Right renal cortex interstitium (tissue), 3 donors: ENCODE measurements at places on chromosomes 3 and 15. TPM values are rescaled to one million over a fixed set of nuclear protein-coding genes. Genes with fewer than 3 reads are reported as not detected.
A peak's percentile ranks its signal among the peaks of the same experiment; 100 is the strongest.

DNA sequence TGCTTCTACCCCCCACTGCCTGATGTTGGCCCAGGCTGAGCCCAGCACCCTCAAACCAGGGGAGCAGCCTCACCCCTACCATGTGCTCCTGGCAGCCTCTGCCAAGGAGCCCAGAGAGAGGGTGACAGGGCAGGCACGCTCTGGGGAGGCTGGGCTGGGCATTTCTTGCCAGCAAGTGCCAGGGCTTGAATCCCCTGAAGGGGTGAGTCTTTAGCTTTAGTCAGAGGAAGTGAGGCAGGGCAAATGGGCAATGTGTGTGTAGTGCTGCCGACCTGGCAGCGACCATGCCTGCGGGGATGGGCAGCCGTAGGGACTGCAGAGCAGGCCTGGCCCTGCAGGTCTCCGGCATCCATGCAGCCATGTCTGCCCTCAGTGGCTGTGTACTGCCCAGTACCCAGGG, 18.1 kb downstream of the DUSP7 start:
- no peak for DNase-seq

DNA sequence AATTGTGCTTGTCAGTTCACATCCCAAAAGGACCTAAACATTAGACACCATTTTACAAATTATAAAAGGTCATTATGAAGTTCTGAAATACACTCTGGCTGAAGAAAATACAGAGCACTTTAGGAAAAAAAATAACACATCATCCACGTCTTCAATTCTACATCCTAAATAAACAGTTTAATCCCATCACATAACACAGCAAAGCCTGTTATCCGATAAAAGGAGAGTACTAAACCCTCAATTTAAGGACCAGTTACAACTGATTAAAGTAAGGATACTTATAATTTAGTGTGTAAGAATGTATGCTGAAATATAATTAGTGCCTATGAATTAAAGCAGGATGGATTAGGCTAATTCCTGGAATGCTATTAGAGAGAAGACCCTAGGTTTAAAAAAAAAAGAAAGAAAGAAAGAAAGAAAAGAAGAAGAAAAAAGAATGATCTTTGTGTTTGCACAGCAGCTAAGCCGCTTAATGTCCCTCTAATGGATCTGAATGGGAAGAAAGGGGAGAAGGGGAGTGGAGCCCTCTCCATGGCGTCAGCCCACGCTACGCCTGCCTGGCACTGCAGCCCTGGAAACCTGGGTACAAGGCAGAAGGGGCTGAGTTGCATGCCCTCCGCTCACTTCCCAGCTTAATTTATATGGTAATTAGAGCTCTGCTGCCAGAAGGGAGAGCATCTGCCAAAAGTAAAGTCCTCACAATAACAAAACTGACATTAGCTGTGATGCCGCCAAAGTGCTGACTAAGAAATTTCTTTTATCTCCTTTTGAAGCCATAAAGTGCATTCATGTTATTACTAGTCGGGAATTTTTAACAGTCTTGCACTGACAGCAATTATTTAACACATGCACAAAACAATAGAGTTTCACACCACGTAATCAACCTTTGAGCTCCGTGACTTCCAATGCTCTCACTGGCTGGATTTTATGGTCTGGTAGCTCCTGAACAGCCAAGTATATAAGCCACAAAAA, 90.0 kb downstream of the FSIP1 start:
- peak; percentile 39 for DNase-seq

DNA sequence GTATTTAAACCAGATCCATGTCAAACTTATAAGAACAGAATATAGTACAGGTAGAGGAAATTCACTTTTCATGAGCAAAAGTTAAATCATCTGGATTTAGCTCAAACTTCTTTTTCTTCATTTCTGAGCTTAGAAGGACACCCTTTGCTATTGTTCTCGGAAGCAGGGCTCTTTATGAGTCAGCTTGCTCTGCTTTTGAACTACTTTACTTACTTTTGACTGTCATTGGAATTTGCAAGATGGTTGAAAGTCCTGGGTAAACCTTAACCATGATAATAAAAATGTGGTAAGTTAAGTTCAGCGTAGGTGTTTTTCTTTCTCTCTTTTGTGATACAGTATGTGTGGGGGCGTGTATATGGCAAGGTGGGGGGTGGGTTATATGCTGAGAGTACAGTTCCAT, 312.7 kb upstream of the DPH6 start:
- no peak for DNase-seq

Gene DAZL
- not detected for polyA plus RNA-seq

GRCh38 chr15:81133782-81134461, at the start of gene CFAP161:
Gene CFAP161 (plus strand): TSS chr15:81134270. CDS start chr15:81134330, 60 bp downstream.
- DNase-seq: peak; percentile 25

DNA sequence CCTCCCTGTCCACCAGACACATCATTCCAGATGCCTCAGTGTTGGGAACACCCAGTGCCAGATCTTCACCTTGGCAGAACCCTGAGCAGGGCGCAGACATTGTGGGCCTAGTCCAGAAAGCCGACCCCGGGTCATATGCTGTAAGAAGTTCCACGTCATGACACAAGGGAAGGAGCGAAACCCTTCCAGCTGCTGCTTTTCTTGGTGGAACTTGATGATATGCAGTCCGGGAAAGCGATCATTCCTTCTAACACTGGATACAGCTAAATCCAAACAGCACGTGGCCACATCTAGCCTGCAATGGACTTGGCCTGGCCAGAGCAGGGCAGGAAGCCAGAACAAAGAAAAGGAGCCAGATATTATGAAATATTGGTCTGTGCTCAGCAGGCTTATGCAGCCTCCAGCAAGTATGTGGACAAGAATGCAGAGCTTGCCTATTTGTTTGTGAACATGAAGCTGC, 22.0 kb downstream of the GASK1A start:
- peak; percentile 73 for DNase-seq

Gene DLEC1
- 0.69 TPM for polyA plus RNA-seq

Gene DNAH12
- 2.0 TPM for polyA plus RNA-seq

Gene TUSC7
- not detected for polyA plus RNA-seq

DNA sequence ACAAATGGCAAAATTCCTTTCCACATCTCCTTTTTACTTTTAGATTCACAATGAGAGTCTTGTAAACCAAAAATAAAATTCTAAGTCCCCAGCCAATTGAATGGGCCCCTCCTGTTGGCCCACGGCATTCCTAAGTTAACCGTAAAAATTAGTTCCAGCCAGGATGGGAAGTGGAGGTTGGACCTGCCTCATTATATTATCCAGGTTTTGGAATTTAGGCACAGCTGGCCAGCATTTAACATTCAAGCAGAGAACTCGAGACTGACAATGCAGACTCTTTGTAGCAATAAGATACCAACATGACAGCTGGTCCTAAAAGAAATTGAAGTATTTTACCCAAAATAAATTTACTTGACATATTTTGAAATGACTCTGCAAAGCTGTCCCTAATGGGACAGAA, 321.0 kb upstream of the NAALADL2 start:
- no peak for DNase-seq

- DNase-seq: no peak
Measured at GRCh38 chr3:186983659-186984058, 53.3 kb downstream of the ST6GAL1 start.

DNA sequence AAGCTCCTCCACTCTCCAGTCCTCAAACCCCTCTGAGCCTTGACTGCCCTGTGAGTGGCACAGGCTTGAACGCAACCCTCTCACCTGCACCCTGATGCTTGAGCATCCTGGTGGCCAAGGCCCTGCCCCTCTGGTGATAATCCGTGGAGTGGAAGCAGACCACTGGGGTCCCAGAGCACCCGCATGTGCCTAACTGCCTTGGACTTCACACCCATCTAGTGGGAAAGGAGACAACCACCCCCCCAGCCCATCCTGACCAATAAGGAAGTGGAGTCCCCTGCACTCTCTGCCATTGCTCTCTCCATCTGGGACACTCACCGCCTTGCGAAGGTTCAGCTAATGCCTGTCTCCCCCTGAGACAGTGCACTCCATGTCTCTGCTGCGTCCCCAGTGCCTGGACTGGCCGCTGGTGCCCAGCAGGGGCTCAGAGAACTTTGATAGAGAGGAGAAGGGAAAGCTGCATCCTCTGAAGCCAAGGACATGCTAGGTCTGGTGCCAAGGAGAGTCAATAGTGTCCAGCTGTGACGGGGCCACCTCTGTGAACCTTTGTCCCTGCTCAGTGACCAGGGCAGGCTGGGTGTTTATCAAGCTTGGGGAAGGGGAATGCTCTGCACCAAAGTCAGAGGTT, 3.4 kb downstream of the KLF15 start:
- DNase-seq: no peak

DNA sequence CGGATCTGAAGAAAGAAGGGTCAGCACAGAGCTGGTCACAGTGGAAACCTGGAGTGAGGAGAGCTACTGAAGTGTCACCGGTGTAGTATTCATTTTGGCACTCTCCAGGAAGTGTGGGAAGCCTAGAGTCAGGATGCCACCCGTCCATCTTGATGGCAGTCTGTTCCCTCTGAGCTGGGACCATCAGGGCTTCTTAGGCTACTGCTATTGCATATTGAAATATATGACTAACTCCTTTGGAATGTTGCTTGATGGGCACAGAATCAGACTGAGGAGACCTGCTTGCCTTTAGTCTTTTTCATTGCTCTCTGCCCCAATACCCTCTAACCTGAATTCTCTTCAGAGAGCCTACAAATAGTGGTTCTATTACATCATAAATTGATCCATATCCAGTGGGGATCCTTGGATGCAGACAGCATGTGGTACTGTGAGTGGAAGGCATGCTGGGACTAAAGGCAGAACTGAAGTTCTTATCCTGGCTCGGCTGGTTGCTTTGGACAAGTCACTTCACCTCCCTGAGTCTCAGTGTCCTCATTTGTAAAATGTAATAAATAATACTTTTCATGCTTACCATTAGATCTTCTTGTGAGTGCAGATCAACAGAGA, 143.5 kb downstream of the PDE8A start:
- DNase-seq: no peak

- no peak for DNase-seq
Measured at GRCh38 chr15:40075298-40076044, 33.2 kb downstream of the BMF start.

Gene LRRC34
- polyA plus RNA-seq: 10.3 TPM
